ENCODE measurements at places on chromosomes 1 and 21.

DNA sequence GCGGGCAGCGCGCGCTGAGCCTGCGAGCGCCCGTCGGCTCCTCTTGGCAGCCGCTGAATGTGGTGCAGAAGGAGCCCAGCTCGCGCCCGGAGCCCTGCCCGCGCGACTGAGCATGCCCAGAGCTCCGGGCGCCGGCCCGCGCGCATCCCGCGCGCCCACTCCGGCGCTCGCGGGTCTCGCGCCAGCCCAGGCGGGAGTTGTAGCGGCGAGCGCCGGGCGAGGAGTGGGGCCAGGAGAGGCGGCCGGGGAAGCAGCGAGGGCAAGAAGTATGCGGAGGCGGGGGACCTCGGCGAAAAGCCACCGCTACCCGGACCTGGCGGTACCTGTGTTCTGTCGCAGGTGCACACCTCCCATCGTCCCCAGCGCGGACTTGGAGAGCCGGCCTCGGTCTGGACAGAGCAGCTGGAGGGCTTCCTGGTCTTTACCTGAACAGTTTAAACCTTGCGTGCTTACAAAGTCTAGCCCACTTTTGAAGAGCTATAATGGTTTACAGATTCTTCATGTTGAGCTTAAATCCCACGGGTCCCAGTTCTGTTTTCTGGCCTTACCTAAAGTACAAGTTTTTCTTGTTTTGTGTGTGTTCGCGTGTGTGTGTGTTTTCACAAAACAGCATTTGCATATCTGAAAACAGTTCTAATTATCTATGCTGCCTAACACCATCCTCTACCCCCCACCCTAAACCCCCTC lies at the start of gene DDAH1:
TSS of gene DDAH1 (minus strand) at position 61 of the 687 bp plus-strand sequence. CDS start 114 bp downstream, outside the sequence.
- DNase-seq: no peak

DNA sequence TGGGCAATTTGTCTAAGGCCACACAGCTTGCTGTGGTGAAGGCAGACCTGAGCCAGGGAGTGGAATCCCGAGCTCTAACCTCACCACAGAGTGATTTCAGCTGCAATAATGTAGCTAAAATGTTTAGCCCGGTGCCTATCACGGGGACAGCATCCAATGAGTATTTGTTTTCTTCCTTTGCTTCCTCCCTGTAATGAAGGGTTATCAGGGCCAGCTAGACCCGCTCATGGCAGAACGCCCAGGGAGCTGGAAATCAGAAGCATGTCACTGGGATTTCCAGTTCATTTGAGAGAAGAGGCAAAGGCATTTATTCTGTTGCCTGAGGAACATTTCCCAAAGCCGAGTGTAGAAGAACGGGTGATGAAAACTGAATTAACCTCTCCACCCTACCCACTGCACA lies 183.1 kb downstream of the ZSCAN20 start:
- no peak for DNase-seq

DNA sequence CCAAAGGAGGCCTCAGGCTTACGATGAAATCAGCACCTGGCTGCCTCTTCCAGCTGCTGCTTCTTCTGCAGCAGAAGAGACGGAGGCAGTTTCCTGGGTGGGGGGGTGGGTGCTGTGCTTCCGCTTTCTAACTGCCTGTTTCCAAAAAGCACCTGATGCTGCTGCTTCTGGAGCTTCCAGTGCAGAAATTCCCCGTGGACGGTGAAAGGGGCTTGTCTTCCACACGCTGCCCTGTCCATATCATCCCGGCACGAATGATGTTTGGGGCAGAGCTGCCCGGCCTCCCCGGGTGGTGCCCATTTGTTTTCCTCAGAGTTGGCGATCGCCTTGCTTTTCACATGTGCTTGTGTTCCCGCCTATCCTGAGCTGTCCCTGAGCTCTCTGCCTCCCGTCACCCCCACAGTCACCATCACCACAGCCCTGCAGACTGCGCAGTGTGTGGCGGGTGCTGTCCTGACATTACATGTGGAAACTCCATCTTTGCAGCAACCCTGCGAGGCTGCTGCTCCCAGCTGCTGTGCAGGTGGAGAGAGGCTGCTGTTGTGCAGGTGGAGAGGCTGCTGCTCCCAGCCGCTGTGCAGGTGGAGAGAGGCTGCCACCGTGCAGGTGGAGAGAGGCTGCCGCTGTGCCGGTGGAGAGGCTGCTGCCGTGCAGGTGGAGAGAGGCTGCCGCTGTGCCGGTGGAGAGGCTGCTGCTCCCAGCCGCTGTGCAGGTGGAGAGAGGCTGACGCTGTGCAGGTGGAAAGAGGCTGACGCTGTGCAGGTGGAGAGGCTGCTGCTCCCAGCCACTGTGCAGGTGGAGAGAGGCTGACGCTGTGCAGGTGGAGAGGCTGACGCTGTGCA lies 1.8 kb downstream of the TTLL10 start:
- no peak for DNase-seq

- no peak for DNase-seq
Observed at GRCh38 chr21:41605934-41606285, 98.0 kb upstream of the TMPRSS2 start.

- DNase-seq: no peak
Observed at GRCh38 chr1:66998972-66999371, 55.0 kb downstream of the SLC35D1 start.

DNA sequence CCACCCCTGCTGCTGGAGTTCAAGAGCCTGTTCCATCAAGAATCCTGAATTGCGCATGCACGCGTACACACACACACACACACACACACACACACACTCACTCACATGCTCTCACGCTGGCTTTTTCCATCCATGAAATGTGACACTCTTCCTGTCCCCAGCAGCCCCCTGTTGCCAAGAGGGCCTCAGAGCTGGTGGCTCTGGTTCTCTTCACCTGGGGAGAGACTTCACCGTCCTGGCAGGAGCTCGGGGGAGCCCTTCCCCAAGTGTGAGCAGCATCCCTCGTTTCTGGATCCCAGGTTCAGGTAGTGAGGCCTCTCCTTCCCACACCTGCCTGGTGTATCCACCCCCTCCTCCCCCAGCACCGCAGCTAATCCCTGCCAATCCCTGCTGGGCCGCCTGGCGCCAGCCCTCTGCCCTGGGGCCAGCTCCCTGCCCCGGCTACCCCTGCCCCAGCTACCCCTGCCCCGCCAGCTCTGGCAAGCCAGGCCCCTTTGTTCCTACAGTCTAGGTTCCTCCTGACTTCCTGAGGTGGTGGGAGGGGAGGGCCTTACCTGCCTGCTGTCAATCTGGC lies 9.9 kb downstream of the PLOD1 start:
- no peak for DNase-seq

GRCh38 chr1:40199126-40199525 lies 37.9 kb downstream of the RLF start:
- no peak for DNase-seq

- no peak for DNase-seq
Observed at GRCh38 chr1:197103300-197103699, 36.2 kb upstream of the F13B start.

DNA sequence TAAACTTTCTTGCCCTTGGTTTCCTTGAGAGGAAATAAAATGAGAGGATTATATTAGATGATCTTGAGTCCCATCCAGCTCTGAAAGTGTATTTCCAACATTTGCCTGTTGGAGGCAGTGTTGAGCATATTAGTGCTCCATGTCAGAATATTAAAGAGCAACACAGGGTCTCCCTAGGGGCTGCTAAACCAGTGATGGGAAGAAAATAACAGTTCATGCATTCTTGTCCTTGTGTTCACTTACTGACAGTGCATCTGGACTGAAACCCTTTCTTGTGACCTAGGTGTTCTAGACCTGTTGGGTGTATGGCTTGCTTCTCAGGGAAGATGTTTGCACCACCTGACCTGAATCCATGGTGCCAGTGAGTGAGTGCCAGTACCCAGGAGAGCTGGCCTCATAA lies 124.7 kb upstream of the KIAA0040 start:
- no peak for DNase-seq

DNA sequence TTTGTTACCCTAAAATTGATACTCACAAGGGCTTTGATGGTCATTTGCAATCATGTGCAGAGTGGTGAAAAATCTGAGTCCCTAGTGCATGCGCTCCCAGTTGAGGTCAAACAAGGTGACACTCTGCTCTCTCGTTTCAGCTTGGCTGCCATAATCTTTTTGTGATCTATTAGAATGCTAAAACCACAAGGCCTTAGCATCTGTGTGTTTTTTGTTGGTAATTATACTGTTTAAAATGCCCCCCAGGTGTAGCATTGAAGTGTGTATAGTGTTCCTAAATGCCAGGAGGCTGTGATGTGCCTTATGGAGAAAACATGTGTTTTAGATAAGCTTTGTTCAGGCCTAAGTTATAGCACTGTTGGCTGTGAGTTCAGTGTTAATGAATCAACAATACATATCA lies 89.3 kb downstream of the PLD5 start:
- no peak for DNase-seq

DNA sequence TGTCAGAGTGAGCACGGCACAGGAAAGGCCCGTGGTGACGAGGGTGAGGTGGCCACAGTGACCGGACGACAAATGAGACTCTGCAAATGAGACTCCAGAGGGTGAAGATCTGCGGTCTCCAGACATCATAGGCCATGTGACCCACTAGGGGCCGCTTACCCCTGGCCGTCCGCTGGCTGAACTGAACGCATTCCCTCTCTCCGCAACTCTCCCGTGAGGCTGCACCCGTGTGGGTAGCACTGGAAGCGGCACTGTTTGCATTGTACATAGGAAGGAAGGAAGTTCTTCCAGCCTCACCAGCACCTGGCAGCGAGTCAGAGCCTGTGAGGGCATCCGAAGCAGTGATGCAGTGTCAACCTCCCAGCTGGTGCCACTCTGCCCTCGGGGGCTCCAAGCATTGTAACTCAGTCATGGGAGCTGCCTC lies 23.6 kb upstream of the SPSB1 start:
- no peak for DNase-seq

- no peak for DNase-seq
Observed at GRCh38 chr1:37133276-37134145, 99.2 kb upstream of the GRIK3 start.

DNA sequence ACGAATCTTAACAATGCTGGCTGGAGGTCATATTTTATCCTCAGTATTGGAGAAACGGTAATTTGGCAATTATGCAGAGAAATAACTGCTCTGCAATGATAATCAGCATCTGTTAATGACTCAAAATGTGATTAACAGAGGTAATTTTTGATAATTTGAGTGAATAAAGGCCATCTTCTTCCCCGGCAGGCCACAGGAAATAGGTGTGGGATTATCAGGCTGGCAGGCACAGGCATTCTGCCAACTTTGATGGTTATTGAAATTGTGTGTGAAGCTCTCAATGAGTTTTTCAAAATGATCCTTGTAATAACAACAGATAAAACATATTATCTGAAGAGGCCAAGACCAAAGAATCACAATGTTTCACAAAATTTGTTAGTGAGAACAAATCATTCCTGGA lies 309.0 kb downstream of the PTGER3 start:
- no peak for DNase-seq

- DNase-seq: no peak
Observed at GRCh38 chr1:18743233-18743632, 112.6 kb downstream of the PAX7 start.

DNA sequence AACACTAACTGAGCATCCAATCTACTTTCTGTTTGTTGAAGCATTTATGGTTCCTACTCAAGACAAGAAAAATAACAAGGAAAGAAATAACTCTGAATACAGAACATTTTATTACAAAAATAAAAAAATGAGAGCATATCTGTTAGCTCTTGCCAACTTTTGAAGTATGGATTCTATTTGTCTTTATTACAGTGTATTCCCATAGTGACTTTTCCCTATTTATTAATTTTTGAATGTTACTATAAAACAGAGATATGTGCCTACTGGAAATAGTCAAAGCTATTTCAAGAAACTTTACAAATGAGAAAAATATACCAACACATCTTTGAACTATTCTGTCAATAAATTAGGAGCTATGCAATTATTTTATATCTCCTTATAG lies 153.0 kb downstream of the HLX start:
- DNase-seq: no peak

- DNase-seq: no peak
Observed at GRCh38 chr1:89589515-89589914, 43.4 kb upstream of the LRRC8C start.

DNA sequence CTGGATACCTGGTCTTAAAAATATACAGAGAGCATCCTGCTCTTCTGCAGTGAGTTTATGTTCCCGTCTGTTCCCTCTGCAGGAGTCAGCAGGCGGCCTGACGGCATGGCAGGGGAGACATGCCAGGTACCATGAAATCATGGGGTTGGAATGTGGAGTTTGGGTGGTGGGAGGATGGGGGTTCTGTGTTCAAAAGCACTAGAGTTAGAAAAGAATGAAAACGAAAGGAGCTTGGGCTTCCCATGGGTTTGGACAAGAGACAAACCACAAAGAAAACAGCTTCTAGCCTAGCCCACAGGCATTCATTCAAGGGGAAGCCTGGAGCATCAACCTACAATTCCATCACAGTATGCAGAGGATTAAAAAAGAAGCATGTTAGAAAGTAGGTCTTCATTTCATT lies 59.9 kb downstream of the WARS2 start:
- peak; percentile 71 for DNase-seq

DNA sequence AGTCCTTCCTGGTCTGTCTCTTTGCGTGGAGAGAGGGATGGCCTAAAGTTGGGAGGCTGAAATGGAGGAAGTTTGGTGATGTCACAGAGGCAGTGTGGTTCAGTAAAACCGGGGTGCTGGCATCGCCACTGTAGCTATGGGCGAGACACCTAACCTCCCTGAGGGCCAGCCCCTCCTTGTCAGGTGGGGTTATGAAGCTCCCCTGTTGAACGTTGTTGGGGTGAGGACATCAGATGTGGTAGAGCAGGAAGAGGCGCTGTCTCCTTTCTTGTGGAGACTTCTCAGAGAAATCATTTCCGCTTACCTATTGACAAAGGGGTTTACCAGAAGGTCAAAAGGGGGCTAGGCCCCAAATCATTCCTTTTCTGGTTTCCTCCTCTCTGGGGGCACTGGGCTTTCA lies 294.7 kb downstream of the SIPA1L2 start:
- DNase-seq: no peak

GRCh38 chr21:45087022-45087823 lies 12.8 kb downstream of the ADARB1 start:
- no peak for DNase-seq

DNA sequence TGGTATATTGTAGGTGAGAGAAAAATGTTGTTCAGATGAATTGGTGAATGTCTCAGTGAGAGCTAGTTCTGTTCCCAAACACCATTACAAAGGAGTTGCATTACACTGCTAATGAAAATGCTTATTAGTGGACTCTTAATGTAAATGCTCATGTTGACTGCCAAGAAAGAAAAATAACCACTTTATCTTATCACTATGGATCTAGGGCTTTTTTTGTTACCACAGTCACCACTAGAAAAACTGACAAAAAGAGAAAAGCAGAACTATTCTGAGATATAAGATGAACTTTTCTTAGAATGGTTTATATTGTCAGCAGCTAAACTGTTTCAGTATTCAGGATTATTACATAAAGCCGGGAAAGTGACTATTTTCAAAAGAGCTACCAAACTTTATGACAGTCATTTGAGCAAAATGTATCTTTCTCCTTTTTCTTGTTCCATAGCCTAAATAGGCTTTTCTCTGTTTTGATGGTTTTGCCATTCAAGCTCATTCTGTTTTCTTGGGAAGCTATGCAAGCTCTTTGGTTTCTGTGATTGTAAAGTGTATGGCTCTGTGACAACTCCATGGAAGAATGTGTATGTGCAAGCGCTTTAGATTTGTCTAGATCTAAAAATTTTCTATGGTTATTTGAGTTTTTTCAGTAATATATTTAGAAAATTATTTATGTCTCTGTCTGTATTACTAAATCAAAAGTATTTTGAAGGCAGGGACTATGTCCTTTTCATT lies 64.2 kb upstream of the DPH5 start:
- DNase-seq: no peak

- DNase-seq: no peak
Observed at GRCh38 chr1:41046347-41046775, 24.8 kb upstream of the SLFNL1 start.

GRCh38 chr1:156876281-156876680 lies 15.6 kb downstream of the NTRK1 start:
- DNase-seq: no peak

Measured in tibial artery (tissue), 4 donors.